ENCODE measurements at places on chromosomes 5 and 9. TPM values are rescaled to one million over a fixed set of nuclear protein-coding genes. Genes with fewer than 3 reads are reported as not detected.

DNA sequence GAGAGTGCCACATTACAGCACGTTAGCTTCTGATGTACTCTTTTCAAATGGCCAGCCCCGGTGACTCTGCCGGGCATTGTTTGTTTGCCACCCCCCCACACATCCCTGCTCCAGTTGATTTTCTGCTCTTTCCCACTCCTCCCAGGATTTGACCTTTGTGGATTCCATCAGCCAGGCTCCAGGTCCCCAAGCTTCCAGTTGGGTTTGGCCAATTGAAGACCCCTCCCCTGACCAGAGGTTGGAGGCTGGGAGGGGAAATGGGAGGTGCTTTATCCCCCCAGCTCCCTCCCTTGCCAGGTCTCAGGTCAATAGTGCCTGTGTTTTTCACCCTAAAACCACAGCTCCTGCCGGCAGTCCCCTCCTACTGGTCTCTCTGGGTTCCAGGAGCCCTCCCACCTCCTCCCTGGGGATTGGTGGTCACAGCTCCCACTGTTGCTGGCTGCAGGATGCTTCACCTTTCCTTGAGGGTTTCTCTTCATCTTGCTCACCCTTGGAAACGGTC is 34.9 kb downstream of the IRF1 start:
- H3K27me3 ChIP-seq = no peaks in the 10 kb centered on the region
- H3K36me3 ChIP-seq = peaks cover 3% of the 10 kb centered on the region
- no peaks in the 10 kb centered on the region for H3K4me1 ChIP-seq
- no peak overlapping the region for H3K27ac ChIP-seq
- H3K4me3 ChIP-seq = no peak overlapping the region
- DNase-seq = no peak

The CTXN3 gene
- total RNA-seq = not detected

- H3K36me3 ChIP-seq = no peaks in the 10 kb centered on the region
- no peaks in the 10 kb centered on the region for H3K27me3 ChIP-seq
- no peak overlapping the region for H3K27ac ChIP-seq
Observed at GRCh38 chr5:171598641-171599152, 179.2 kb downstream of the FGF18 start.

- no peak overlapping the region for H3K4me3 ChIP-seq
- H3K27me3 ChIP-seq = no peaks in the 10 kb centered on the region
- no peaks in the 10 kb centered on the region for H3K4me1 ChIP-seq
Observed at GRCh38 chr9:108889649-108890067, 27.6 kb downstream of the ACTL7A start.

DNA sequence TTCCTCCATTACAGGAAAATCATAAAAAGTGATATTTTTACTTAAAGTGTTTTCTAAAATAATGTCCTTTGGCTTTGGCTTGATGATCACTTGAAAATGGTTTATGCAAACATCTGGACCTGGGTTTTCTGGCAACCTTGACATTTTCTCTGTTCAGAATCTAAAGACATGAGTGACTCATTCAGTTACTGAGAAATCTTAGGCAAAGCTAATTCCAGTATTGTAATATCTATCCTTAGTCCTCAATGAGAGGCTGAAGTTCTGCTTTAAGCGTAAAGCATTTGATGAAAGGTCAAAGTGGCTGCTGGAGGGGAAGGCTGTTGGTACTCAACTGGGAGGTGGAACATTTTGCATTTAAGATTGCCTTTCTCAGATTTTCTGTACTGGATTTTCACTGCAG is 2.3 kb downstream of the MAN2A1 start:
- H3K4me1 ChIP-seq = peaks cover 5% of the 10 kb centered on the region
- H3K36me3 ChIP-seq = no peaks in the 10 kb centered on the region
- no peak overlapping the region for H3K27ac ChIP-seq
- no peaks in the 10 kb centered on the region for H3K27me3 ChIP-seq
- no peak for DNase-seq
- H3K4me3 ChIP-seq = peak overlapping the region; percentile 62

All from aorta (tissue), 5 donors.